ENCODE measurements at places on chromosomes 6 and 20.

GRCh38 chr6:46541556-46541955 lies 50.3 kb upstream of the RCAN2 start:
- no peak for DNase-seq

DNA sequence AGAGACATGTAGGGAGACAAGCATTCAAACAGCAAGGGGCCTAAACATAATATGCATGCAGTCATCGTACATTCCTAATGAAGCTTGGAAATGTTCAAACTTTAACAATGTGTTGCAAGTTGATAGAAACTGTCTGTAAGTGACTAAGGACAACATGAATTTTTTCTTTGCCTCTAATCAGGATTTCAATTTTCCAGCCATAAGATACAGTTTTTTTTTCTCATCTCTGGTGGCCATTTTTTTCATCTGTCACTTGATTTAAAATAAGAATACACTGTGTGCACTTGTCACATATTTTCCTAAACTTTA lies 22.2 kb upstream of the MTRF1L start:
- DNase-seq, result no peak

- DNase-seq, result no peak
These were observed 61.3 kb downstream of the HS3ST5 start for GRCh38 chr6:114281496-114281895.

GRCh38 chr6:121694801-121695251 lies 259.4 kb downstream of the GJA1 start:
- no peak for DNase-seq

GRCh38 chr20:52852714-52853113 lies 119.4 kb upstream of the TSHZ2 start:
- no peak for DNase-seq

GRCh38 chr20:50628332-50628731 lies 63.0 kb downstream of the RIPOR3 start:
- DNase-seq, result no peak

GRCh38 chr6:84077645-84078044 lies 44.1 kb downstream of the MRAP2 start:
- DNase-seq, result no peak

DNA sequence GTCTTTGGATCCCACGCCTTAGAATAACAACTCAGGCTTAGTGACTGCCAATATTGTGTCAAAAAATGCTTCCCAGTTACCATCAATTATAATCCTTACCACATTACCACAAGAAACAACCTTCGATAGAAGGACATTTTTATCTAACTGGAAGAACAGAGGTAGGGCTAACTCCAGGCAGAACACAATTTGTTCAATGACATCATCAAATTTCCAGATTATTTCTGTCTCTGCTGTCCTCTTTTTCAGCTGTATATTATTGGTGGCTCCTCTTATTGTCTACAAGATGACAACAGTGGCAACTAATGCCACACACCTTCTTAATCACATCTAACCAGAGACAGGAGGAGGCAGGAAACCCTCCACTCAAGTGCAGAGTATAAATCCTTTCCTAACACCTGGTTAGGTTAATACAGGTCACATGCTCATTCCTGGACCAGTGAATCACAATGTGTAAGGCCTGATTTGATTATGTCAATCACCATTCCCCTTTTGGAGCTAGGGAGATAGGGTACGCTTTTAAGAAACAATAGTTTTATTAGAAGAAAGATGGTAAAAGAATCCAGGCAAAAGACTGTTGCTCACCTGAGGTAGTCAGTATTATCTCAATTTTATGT lies 18.0 kb downstream of the KHDC1L start:
- DNase-seq, result no peak

- DNase-seq, result no peak
These were observed 686 bp downstream of the COL12A1 start for GRCh38 chr6:75204959-75205775.

Data from activated T-helper 1 cell treated with Interleukin-2 at 50 U/mL for 16 hours (primary cell).